ENCODE measurements at places on chromosomes 4 and X. TPM values are rescaled to one million over a fixed set of nuclear protein-coding genes. Genes with fewer than 3 reads are reported as not detected.
A peak's percentile ranks its signal among the peaks of the same experiment; 100 is the strongest.

Gene RASL11B
- 0.72 TPM for total RNA-seq

Gene EDA
- 5.0 TPM for total RNA-seq

Gene TMPRSS11A
- not detected for total RNA-seq

Gene CLOCK
- 11.3 TPM for total RNA-seq

DNA sequence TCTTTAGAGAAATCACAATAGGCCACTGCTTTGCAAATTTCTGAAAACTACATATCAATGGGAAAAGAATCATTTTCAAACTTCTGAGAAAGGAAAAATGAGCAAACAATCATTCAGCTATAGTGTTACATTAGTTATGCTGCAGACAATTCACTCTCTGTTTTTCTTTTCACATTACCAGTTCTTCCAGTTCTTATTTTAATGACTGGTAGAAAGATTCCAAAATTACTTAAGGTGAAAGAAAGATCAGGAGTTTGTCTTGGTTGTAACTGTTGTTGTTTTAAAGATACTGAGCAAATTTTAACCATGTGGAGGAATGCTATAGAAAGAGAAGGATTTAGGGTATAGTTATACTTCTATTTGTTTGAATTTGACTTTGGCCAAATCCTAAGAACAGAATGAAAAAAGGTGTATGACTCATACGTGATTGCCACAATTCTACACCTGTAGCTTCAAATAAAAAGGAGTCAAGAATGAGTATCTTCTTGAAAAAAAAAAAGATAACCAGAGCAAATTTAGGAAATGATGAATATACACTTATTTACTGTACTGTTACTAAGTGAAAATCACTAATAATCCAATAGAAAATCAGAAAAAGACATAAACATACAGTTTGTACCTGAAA is 21.0 kb upstream of the RASGEF1B start:
- no peak for DNase-seq

- no peak for DNase-seq
These were observed 178.0 kb downstream of the DCLK2 start for GRCh38 chr4:150256225-150256620.

GRCh38 chr4:8780086-8780485 is 91.6 kb downstream of the HMX1 start:
- DNase-seq: no peak

DNA sequence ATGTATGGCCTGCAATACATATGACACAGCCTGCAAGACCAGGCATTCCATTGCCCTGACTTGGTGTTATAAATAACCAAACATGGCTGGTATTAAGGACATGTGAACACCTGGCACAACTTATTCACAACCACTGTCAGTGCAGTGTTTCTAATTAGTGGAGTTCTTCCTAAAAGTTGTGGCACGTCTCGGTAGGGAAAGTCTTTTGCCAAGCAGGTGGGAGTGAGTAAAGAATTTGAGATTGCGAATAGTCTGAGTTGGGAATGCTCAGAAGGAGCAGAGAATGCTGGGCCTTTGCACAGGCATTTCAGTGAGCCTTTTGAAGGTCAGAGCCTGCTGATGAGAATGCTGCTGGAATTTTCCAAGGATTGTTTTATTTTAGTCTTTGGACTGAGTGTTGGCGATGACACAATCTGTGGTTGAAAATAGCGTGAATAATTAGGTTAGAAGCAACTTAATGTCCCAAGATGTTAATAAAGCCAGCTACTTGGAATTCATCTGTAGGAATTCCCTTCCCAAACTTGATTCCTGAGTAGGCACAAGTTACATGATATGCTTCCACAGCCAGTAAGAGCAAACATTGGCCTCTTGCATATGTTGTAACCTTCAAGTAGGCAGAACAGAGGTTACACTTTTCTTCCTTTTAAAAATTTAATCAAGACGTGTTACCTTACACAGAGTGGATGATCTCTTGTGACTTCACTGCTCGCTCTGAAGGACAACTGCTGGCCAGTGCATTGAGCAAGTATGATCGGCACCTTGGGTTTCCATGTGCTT is 83.6 kb upstream of the PGRMC2 start:
- no peak for DNase-seq

GRCh38 chr4:122562449-122562848 is 58.4 kb downstream of the IL21 start:
- DNase-seq: no peak

GRCh38 chrX:14032406-14032805 is 2.7 kb upstream of the GEMIN8 start:
- peak; percentile 47 for DNase-seq

GRCh38 chrX:124347242-124347641 is 879 bp downstream of the SH2D1A start:
- no peak for DNase-seq

DNA sequence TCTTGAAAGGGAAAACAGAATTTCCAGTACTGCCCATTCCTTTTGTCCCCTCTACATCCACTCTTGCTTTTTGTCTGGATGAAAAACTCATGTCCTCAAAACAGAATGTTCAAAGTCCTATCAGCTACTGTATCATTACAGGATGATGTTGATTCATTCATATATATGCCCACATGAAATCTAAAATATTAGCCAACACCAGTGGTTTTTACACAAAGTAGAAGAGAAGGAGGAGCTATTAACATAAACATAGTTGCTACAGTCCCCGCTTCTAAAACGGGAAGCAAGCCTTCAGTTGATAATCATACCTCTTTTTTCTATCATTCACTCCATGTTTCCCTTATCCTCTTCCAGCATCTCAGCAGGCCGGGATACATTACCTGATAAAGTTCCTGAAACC is 7.7 kb upstream of the THOC2 start:
- DNase-seq: no peak

DNA sequence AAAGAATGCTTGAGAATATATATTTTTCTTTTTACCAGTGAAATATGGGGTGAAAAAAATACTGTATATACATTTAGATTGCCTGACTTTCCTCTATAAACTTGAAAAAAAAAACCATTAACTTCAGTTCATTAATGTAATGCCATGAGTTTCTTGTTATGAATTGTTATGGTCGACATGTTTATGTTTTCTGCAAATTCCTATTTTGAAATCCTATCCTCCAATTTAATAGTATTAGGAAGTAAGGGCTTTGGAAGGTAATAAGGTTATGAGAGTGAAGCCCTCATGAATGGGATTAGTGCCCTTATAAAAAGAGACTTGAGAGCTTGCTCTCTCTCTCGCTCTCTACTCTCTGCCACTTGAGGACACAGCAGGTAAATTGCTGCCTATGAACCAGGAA is 211.4 kb downstream of the LDB2 start:
- DNase-seq: no peak

- DNase-seq: peak; percentile 20
These were observed 3.9 kb downstream of the SPON2 start for GRCh38 chr4:1168191-1169101.

DNA sequence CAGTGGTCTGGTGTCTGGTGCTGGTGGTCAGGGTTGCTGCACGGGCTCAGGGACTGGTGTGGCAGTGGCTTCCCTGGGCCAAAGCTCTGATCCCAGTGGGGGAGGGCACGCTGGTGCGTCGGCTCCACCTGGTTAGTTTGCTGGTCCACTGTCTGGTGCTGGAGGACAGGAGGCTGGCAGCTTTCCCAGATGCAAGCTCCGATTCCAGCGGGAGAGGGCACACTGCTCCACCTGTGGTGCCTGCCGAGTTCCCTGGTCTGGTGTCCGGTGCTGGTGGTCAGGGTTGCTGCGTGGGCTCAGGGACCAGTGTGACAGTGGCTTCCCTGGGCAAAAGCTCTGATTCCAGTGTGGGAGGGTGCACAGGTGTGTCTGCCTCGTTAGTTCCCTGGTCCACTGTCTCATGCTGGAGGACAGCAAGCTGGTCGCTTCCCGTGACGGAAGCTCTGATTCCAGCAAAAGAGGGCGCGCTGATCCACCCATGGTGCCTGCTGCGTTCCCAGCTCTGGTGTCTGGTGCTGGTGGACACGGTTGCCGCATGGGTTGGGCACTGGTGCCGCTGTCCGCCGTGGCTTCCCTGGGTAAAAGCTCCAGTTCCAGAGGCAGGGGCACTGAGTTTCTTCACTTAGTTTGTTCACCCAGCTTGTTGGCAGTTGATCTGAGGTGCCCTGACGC is 5.8 kb downstream of the VMA21 start:
- DNase-seq: no peak

GRCh38 chr4:78424461-78424860 is 127.1 kb upstream of the ANXA3 start:
- no peak for DNase-seq

DNA sequence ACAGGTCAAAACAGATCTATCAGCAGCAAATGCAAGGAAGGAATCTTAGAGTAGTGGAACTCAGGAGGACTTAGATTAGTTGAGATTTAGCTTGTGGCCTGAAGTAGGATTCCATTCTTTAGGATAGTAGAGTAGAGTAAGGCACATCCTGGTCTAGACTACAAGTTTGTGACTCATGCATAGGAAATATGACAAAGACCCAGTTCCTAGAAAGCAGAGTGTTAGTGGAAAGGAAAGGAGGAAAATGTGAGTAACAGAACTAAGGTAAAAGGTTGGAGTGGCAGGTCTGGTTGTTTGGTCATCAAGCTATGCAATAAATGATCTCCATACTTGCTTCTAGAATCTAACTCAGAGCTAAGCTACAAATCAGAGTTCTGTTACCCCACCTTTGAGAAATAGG is 595.0 kb downstream of the ACTRT1 start:
- DNase-seq: no peak

DNA sequence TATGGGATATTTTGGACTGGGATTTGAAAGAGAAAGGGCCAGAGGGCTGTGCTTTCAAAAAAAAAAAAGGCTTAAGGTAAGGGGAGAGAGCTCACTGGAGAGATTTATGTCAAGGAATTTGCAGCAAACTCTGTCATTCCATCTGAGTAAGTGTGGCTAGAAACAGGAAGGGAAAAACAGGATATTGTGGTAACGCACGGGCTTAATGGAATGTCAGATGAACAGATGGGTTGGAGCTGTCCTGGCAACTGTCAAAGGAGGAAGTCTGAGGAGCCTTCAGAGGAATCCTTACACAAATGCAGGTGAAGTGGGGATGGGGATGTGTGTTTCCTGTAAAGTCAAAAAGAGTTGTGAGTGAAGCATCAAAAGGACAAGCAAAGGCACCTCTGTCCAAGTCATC is 15.1 kb upstream of the NKX3-2 start:
- no peak for DNase-seq

DNA sequence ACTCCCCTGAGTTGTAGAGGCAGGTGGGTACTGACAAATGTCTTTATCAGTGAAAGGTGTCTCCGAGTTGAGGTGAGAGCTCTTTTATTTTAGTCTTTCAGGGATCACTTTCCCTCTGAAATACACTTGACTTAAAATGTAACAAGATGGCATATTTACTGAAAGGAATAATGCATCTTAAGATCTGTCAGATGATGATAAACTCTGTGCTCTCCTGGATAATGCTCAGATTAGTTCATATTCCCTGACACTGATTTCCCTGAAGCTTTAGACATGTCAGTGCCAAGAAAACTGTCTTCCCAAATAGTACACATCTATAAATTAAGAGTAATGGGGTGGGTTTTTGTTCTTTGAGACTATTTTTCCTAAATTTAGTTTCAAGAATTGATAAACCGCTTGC is 75.5 kb downstream of the ALG13 start:
- DNase-seq: no peak

DNA sequence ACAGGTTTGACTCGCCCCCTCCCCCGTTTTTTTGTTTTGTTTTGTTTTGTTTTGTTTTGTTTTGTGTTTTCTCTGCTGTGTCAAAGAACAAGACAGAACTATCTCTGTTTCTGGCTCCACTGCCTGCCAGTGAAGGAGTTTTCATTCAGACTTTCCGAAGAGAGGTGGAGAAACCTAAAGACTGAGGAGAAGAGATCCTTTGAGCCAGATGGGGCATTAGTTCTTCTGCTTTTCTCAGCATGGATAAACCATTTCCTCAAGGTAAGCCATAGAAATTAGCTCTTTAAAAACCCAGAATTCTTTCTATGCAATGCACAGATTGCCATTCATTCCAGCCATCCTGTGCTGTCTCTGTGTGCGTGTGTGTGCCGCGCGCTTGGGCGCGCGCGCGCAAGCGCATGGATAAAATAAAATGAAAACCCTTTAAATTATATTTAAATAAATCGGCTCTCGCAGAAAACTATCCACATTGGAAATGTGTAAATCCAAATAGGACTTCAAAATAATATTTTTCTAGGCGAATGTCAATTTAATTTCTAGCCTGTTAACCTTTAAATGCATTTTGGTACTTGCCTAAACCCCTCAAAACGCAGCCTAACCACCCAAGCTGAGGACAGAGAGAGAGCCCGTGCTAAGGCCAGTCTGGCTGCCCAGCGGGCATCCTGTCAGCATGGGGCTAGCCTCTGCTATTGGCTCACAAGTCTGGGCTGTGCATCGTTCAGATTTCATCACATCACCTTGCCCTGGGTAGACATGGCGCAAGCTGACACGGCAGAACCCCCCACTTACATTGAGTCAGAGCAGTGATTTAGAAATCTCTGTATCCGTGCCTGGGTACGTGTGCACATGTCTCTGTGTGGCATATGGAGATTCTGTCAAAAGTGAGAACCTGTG is 113.0 kb upstream of the VAMP7 start:
- no peak for DNase-seq

GRCh38 chrX:31606771-31607170 is 534.9 kb upstream of the FTHL17 start:
- DNase-seq: no peak

GRCh38 chr4:55347610-55348228 is 1.7 kb downstream of the SRD5A3 start:
- no peak for DNase-seq
